ENCODE measurements at places on chromosomes 1 and 21.
A peak's percentile ranks its signal among the peaks of the same experiment; 100 is the strongest.

GRCh38 chr1:3570066-3570986, 41.0 kb downstream of the MEGF6 start:
- DNase-seq, result no peak

GRCh38 chr1:19892628-19893168, 10.5 kb downstream of the OTUD3 start:
- DNase-seq, result no peak

GRCh38 chr1:88118176-88118845, 565.8 kb upstream of the PKN2 start:
- no peak for DNase-seq

DNA sequence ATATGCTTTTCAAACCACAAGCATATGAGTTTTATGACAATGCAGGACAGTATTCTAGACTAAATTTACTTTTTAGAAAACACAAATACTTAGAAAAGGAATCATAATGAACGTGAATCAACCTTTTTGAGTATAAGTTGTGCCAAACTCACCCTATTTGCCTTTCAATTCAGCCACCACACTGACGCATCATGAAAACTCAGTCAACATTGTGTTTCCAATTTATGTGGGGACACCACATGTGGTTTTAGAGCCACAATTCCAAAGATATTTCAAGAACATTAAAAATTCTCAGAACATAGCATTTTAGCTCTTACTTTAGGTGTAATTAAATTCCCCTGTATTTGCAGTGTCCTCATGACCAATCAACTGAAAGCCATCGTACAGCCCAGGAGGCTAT, 118.8 kb downstream of the PTBP2 start:
- no peak for DNase-seq

- no peak for DNase-seq
Observed at GRCh38 chr1:30977105-30977504, 68.5 kb upstream of the SDC3 start.

DNA sequence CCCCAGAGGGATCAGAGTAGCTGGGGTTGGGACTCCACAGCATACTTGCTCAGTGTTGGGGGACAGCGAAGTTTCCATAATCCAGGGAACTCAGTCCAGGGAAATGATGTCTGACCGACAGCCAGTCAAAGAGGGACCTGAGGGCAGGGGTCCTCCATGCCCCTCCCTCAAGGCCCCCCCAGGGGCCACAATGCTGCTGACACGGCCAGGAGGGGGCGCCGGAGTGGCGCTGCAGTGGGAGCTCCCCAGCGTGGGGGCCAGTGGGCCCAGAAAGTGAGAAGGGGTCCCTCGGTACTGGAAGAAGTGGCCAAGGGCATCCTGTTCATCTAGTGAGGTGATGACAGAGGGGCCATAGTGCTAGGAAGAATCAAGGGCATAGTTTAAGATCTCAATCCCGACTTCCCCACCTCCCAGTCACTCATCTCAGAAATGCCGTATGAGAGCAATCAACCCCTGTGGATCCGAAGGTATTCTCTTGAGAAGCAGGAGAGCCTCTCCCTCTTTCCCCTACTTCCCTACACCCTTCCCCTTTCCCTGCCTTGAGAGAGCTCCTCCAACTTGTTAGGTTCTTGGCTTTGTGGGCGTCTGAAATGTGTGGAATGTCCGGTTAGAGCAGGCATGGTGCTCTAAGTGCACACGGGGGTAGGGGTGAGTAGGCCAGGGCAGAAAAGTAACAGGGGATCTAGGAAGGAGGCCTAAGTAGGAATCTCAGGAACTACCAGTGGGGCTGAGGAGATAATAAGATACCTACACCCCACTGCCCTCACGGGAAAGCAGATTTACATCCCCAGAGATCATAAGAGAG, 4.1 kb downstream of the NUDT17 start:
- DNase-seq, result no peak

- no peak for DNase-seq
Observed at GRCh38 chr21:36642777-36643176, 56.1 kb upstream of the SIM2 start.

DNA sequence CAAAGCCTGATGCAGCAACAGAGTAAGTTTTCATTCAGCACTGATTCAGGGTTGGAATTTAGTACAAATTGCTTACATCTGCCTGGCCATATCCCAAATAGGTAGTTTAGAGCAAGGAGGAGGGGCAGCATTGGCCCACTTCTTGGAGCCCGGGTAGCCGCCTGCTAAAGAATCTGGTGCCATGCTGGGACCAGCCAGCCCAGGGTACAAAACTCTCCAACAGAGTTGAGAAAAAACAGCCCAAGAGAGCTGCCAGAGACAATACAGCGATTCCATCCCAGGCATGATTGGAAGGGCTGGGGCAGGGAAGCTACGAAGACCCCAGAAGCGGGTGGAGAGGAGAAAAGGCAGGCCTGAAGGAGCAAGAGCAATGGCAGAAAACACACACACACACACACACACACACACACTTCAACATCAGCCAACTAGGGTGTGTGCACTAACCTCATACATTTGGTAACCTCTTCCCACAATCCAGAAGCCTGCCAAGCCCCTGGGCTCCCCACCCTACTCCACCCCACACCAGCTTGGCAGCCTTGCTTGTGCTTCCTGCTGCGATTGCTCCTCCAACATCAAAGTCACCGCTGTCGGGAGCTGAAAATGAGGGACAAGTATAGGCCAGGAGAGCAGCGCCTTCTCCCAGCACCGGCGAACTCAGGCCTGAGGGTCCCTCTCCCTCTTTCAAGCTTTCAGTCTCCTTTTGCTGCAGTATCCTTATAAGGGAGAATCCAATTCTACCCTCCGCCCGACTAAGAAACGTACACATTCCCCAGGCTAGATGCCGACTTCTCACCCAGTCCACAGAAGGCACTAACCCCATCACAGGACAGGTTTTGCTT, 1.2 kb downstream of the PIK3C2B start:
- DNase-seq, result no peak

DNA sequence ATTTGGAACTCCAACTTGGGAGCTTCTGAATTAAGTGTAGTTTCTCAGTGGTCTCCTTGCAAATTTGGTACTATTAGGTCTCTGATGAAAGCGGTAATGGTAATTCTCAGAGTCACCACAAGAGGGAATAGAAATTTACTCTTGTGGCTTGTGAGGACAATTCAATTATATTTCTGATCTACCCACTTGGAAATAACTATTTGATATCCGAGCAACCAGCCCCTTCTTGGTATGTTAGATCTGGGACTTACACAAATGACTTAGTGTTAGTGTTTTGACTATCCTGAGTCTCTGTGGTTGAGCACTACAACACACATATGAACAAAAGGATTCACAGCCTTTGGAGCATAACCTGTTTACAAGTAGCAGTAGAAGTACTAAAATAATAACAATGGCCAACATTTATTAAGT, 68.1 kb downstream of the RPS6KA1 start:
- peak; percentile 64 for DNase-seq

GRCh38 chr1:218959784-218960183, 213.9 kb upstream of the LYPLAL1 start:
- DNase-seq, result no peak

DNA sequence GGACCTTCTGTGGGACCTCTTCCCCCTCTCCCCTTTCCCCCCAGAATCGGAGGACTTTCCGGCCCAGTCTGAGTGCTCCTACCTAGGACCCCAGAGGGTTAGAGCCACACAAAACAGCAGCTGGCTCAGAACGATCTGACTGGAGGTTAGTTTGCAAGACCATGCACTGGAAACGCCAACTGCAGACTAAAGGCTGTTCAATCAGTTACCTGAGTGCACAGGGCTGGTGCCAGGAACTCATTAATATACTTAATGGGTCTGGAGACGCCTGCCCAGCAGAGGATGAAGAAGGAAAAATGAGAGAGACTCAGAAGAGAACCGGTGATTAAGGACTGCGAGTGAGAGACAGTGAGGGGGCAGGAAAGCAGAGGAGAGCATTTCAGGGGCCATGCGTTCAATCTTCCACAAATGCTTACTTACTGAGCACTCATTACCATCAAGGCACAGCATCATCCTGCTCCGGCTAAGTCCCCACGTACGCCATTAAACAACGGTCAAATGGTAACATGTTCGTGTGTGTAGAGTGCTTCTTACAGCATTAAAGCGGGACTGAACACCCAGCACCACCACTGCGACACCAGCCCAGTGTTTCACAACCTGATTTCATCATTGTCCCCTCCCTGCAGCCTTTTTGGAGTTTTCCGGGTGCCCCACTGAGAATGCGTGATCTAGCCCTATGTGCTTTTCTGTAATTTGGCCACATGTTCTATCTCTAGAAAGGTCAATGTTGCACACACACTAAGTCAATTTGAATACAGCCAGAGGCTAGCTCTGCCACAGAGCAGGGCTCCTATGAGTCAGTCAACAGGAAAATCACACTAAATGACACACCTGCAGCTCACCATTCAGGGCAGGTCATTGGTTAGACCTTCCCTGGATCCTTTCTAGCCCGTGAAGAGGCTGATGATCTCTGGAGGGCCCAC, 7.6 kb downstream of the ENO1 start:
- DNase-seq, result no peak

- DNase-seq, result no peak
Observed at GRCh38 chr1:231000639-231001038, 21.7 kb downstream of the ARV1 start.

- no peak for DNase-seq
Observed at GRCh38 chr1:9530320-9530719, 8.9 kb upstream of the SLC25A33 start.

GRCh38 chr1:223189525-223189902, 46.5 kb upstream of the TLR5 start:
- DNase-seq, result no peak

- DNase-seq, result no peak
Observed at GRCh38 chr1:20143318-20143717, 4.2 kb downstream of the PLA2G2F start.

DNA sequence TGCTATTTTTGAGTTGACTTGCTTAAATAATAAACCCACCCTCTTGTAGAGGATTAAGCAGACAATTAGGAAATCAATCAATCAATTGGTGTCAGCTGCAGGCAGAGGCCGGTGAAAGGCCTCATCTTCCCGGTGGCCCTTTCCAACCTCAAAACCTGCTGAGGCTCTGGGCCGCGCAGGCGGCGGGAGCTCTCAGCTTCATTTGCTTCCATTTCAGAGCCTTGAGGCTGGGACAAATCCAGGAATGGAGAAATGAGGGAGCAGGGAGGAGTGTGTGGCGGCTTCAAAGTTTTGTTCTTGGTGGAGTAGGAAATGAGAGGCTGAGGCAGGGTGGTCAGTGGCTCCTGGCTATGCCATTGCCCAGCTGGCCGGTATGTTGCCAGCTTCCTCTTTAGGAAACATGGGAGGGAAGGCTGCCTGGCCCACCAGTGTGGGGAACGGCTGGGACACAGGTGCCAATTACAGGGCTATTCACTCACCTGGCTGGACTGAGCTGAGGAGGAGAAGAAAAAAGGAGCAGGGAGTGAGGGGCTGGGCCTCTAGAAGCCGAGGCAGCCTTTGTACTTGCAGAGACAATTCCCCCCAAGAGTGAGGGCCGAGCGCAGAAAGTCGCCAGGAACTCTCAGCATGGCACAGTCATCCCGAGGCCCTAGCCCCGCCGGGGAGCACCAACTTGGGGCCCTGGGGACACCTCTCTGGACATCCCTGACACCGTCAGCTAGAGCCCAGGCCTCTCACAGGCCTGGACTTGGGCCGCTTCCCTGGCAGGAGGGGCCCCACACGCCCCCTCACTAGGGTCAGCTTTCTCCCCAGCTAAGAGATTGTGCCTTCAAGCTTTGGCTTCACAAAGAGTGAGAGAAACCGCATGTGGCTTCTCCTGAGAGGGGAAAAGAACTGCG, 4.4 kb downstream of the POU3F1 start:
- DNase-seq, result no peak

DNA sequence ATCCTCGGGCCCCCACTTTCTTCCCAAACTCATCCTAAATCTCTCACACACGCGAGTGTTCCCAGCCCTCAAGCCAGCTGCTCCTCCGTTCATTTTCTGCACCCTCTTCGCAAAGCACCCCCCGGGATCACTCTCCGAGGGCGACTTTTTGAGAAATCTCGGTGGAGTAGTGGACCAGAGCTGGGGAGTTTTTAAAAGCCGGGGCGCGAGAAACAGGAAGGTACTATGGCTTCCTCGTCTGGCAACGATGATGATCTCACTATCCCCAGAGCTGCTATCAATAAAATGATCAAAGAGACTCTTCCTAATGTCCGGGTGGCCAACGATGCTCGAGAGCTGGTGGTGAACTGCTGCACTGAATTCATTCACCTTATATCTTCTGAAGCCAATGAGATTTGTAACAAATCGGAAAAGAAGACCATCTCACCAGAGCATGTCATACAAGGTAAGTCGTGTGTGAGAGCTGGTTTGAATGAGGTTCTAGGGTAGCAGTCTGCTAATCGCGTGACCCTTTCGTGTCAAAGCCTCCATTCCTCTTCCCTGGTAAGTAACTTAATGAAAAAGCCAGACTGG, 800 bp downstream of the DR1 start:
- DNase-seq, result no peak

- no peak for DNase-seq
Observed at GRCh38 chr1:162626761-162627160, 5.5 kb upstream of the DDR2 start.

- DNase-seq, result no peak
Observed at GRCh38 chr1:231236208-231236591, 4.8 kb upstream of the GNPAT start.

GRCh38 chr1:1783320-1783719, 5.0 kb upstream of the NADK start:
- DNase-seq, result no peak

- no peak for DNase-seq
Observed at GRCh38 chr1:207502726-207503125, 6.8 kb downstream of the CR1 start.

- DNase-seq, result peak; percentile 11
Observed at GRCh38 chr1:59422921-59423575, 126.2 kb downstream of the FGGY start.

GRCh38 chr1:226974544-226975258, 34.6 kb downstream of the COQ8A start:
- no peak for DNase-seq

- no peak for DNase-seq
Observed at GRCh38 chr1:65509912-65510680, 89.6 kb downstream of the LEPR start.

GRCh38 chr1:113192242-113192641, 119.2 kb downstream of the LRIG2 start:
- DNase-seq, result no peak

GRCh38 chr1:64320922-64321614, 117.6 kb downstream of the UBE2U start:
- DNase-seq, result no peak

DNA sequence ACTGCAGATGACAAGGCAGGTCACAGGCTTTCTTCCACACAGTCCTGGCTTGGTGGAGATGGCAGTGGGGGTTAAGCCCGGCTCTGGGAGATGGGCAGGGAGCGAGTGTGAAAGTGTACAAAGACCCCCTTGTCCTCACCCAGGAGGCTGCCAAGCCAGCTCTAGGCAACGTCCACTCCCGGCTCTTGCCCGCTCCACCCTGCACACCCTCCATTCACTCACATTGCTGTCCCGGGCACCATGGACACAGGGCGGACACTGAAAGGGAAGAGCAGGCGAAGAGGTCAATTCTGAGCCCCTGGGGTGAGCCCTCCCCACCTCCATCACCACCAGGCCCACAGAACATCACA, 8.9 kb downstream of the COL16A1 start:
- DNase-seq, result no peak

Data from NCI-H1694 (cell line).